ENCODE measurements at places on chromosomes 16 and 17.

DNA sequence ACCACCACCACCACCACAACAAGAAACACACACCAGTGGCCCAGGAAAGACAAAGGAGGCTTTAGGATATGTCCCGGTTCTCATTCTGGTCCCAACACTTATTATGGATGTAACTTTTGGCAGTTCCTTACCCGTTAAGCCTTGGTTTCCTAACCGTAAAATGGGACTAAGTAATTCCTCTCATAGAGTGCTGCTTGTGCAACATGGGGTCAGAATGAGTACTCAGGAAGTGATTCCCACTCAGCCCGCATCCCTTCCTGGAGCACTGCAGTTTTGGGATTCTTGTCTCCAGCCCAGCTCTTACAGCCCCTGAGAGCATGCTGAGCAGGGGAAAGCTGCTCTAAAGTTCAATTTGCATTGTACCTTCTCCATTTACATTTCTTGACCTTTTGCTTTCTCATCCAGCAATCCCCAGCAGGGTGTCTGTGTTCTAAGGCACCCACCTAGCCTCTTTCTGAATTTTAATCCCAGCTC, 262.6 kb downstream of the PRKCA start:
- DNase-seq = no peak

DNA sequence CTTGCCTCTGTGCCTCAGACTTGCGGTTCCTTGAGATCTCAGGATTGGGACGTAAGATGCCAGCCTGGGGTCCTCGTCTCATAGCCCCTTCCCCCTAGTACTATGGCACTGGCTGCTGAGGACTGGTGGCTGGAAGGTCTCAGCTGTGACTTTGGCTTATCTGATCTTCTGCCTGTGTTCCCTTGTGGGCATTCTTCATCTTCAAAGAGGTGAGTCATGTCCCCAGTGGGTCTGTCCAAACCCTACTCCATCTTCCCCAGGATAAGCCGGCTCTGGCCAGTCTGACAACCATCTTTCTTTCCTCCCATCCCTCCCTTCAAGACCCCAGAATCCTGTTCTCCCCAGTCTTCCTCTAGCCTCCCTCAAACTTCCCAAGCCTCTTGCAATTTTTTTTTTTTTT, 3.6 kb downstream of the CD19 start:
- DNase-seq = no peak

DNA sequence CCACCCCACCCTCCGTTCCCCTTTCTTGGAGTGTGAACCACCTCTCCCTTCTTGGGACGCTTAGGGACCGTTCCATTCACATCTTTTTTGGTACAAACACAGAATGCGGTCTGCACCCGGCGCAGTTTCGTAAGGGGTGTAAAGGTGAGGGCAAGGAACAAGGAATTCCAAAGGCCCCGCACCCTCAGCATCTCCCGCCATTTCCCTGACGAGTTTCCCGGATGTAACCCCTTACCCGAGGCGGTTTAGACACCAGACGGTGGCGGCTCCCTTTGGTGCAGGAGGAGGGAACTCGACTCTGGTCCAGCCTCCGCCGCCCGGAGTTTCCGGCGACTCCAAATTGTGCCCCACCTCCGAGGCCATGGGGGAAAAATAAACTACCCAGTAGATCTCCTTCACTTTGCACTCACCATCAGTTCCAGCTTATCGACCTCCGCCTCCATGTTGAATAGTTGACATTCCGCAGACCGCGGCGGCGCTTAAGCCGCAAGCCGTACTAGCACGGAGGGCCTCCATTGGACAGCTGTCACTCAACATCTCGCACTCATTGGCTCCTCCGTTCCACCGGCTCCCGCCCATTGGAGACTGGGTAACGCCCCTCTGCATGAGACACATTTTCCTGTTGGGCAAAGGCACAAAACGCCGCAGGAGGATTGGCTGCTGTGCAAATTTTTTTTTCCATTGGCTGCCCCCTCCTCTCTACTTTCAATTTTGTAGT, at the start of gene SKA2:
Gene SKA2, minus strand, starts transcription at position 466 of the 718 bp plus-strand sequence. Its CDS starts 23 bp downstream, at position 443.
- peak; percentile 85 for DNase-seq

GRCh38 chr17:74671031-74671771, 41.5 kb downstream of the CD300LF start:
- peak; percentile 60 for DNase-seq

GRCh38 chr16:17471719-17472461, 1.1 kb upstream of the XYLT1 start:
- no peak for DNase-seq

DNA sequence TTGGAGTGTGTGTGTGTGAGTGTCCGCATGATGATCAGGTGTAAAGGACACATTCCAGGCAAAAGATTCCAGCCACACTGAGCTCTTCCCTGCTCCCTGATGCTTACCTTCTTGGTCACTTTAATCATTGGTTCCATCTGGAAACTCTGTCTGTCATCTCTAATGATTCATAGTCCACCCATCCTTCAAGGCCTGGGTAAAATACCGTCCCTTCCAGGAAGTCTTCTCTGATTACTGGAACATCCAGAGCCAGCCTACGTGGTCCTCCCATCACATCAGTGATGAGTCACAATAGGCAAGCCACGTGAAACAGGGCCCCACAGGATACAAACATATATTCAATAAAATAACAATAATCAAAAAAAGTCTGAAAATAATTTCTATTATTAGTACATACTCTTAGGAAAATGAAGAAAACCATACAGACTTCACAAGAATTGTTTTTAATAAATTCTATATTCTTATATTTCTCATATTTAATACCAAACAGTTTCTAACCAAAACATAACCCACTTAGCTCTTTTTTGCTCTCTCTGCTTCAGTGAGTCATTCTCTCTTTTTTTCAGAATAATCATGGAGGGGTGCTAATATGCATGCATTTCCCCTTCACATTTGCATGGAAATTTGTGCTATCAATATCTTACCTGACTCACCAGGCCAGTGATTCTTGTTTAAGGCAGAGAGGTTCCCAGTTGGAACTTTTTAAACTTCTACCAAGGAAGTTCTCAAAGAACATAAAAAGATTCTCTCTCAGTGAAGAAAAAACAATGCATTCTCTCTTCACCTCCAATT, 263.2 kb downstream of the TOX3 start:
- no peak for DNase-seq
